GM12878 (cell line): ENCODE measurements at places on chromosomes 2 and 18. TPM values are rescaled to one million over a fixed set of nuclear protein-coding genes. Genes with fewer than 3 reads are reported as not detected.
A peak's percentile ranks its signal among the peaks of the same experiment; 100 is the strongest.

GATA6 gene
- polyA plus RNA-seq: 0.04 TPM in 1 of 2 replicates, not detected in the other

GRCh38 chr2:177763531-177764265 is 308.9 kb downstream of the PDE11A start:
- no peaks in the 10 kb centered on the region for H3K27me3 ChIP-seq
- no peaks in the 10 kb centered on the region for H3K36me3 ChIP-seq
- H3K27ac ChIP-seq: no peak overlapping the region

GRCh38 chr2:236536727-236537398 is 32.8 kb upstream of the ACKR3 start:
- peak overlapping the region; percentile 82 for H3K27ac ChIP-seq
- peak; percentile 53 for DNase-seq
- peak overlapping the region; percentile 55 for H3K4me3 ChIP-seq

- H3K27ac ChIP-seq: no peak overlapping the region
- DNase-seq: no peak
- H3K4me3 ChIP-seq: no peak overlapping the region
- no peaks in the 10 kb centered on the region for H3K36me3 ChIP-seq
- no peaks in the 10 kb centered on the region for H3K4me1 ChIP-seq
These were observed 299.2 kb downstream of the TDRD15 start for GRCh38 chr2:21422724-21423522.

HOXD8 gene
- not detected in 2 replicates for polyA plus RNA-seq

DNA sequence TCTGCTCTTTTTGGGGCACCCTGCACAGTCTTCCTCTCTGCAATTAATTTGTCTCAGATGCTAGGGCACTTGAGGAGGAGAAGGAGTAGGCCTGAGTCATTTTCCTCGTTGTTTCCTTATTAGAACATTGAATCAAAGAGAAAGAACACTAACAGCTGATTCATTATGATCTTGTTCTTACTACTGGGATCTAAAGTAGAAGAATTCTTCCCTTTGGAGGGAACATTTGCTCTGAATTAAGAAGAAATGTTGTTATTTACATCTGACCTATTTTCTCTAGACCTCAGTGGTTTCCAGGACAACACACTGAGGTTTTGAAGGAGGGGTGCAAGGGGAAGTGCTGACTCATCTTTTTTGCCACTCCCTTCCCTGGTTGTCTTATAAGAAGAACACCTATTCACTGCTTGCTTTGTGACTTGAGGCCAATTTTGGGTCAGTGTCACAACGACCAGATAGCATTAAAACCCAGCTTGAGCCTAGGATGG is 24.3 kb upstream of the STAT1 start:
- DNase-seq: no peak
- H3K4me1 ChIP-seq: no peaks in the 10 kb centered on the region; the same call in 1 of the 2 replicates
- no peak overlapping the region for H3K27ac ChIP-seq
- no peak overlapping the region for H3K4me3 ChIP-seq
- H3K27me3 ChIP-seq: no peaks in the 10 kb centered on the region
- no peaks in the 10 kb centered on the region for H3K36me3 ChIP-seq

DNA sequence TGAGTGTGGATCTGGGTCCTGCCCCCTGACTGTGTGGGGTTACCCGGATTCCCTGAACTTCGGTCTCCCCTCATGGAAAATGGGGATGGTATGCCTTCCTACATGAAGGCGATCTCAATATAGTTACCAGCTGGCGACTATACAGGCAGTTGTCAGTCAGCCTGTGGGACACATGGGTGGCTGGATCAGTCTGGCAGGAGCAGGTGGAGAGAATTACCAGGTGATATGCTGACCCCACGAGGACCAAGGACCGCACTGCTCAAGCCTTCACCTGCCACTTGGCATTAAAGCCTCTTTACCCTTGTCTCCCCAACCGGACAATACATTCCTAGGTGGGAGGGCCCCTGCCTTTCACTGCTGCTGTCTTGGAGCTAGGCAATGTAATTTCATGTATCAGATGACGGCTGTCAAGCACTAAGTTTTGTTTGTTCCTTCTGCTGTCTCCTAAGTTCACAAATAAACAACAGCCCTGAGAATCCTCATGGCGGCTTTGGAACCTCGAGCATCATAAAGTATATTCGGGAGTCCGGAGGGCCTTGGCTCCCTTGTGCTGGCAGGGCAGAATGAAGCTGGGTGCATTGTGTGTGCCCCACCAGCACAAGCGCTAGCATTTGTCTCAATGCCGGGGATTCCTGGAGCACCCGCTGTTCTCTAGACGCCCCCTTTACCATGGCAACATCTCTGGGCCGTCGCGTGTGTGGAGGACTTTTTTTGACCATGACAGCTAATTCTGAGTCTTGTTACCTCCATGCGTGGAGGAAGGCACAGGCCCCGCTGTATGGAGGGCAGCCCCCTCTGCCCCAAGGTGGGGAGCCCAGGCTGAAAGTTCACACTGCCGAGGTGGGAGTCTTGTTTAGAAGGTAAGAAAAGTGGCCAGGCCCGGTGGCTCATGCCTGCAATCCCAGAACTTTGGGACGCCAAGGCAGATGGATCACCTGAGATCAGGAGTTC is 48.6 kb downstream of the PDCL3 start:
- no peak overlapping the region for H3K27ac ChIP-seq
- no peak for DNase-seq
- H3K36me3 ChIP-seq: no peaks in the 10 kb centered on the region
- H3K4me1 ChIP-seq: no peaks in the 10 kb centered on the region
- no peak overlapping the region for H3K4me3 ChIP-seq

SPAG16 gene
- 25.0 and 27.4 TPM in 2 replicates for polyA plus RNA-seq

- H3K27me3 ChIP-seq: no peaks in the 10 kb centered on the region
- no peak overlapping the region for H3K4me3 ChIP-seq
- H3K27ac ChIP-seq: no peak overlapping the region
- H3K36me3 ChIP-seq: no peaks in the 10 kb centered on the region
- no peak for DNase-seq
These were observed 656.6 kb downstream of the CBLN2 start for GRCh38 chr18:71887509-71887908.

- no peak overlapping the region for H3K4me3 ChIP-seq
- H3K4me1 ChIP-seq: peaks cover 19% of the 10 kb centered on the region
- no peak overlapping the region for H3K27ac ChIP-seq
- DNase-seq: no peak
- H3K36me3 ChIP-seq: no peaks in the 10 kb centered on the region
- no peaks in the 10 kb centered on the region for H3K27me3 ChIP-seq
These were observed 103.0 kb downstream of the KYNU start for GRCh38 chr2:142980246-142981068.
